Astrocyte (in vitro differentiated cells and primary cell): ENCODE measurements at places on chromosomes 13 and 19. TPM values are rescaled to one million over a fixed set of nuclear protein-coding genes. Genes with fewer than 3 reads are reported as not detected.
A peak's percentile ranks its signal among the peaks of the same experiment; 100 is the strongest.

GRCh38 chr19:1210227-1210538 is 4.6 kb downstream of the STK11 start:
- no peaks in the 10 kb centered on the region for H3K36me3 ChIP-seq
- DNase-seq: no peak
- no peaks in the 10 kb centered on the region for H3K27me3 ChIP-seq
- no peak overlapping the region for H3K4me3 ChIP-seq
- no peak overlapping the region for H3K27ac ChIP-seq

DNA sequence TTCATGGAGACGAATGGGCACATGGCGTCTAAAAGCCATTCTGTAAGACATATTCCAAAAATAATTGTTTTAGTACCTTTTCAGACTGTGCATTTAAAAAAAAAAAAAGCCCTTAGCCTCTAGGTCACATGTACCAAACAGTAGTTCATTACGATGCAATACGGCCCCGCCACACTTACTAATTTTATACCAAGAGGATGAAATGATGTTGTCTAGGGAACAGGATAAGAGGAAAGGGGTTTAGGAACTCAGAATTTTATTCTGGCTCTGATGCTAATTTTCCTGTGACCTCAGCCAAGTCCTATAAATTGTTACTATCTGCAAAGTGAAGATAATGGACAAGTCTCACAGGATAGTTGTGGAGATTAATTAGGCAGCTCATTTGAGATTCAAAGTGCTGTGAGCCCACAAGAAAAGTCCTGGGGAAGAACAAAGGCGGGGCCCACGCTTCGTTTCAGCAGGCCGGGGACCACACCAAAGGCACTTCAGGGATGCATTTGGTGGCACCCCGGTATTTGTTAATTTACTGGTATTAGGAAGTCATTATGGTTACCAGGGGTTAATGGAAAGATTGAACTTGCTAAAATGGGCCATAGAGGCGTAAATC is 511.1 kb downstream of the IRS2 start:
- peak overlapping the region; percentile 71 for H3K27ac ChIP-seq
- H3K4me3 ChIP-seq: no peak overlapping the region
- H3K36me3 ChIP-seq: no peaks in the 10 kb centered on the region

GRCh38 chr13:28544026-28544425 is 49.1 kb upstream of the FLT1 start:
- DNase-seq: no peak
- H3K27me3 ChIP-seq: no peaks in the 10 kb centered on the region
- no peaks in the 10 kb centered on the region for H3K36me3 ChIP-seq
- no peak overlapping the region for H3K27ac ChIP-seq

DNA sequence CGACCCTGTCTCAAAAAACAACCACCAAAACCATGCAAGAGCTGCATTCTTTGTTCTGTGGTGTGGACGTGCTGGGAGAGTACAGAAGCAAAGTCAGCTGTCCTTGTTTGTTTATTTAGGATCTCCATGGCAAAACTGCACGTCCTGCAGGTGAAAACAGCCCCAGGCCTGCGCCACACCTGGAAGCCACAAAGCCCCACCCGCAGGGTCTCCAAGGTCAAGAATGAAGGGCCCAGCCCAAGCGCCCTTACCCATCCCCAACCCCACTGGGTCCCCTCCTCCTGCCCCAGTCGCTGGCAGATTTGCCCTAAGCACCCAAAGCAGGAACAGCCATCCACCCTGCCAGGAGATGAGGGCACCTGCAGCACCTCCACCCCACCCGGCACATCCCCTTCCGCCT is 10.5 kb downstream of the MBD3 start:
- H3K4me3 ChIP-seq: no peak overlapping the region
- H3K27me3 ChIP-seq: no peaks in the 10 kb centered on the region
- no peaks in the 10 kb centered on the region for H3K4me1 ChIP-seq
- no peak overlapping the region for H3K27ac ChIP-seq
- H3K36me3 ChIP-seq: peaks cover 8% of the 10 kb centered on the region

The CHAF1A gene
- total RNA-seq: 7.2 and 8.5 TPM in 2 replicates

DNA sequence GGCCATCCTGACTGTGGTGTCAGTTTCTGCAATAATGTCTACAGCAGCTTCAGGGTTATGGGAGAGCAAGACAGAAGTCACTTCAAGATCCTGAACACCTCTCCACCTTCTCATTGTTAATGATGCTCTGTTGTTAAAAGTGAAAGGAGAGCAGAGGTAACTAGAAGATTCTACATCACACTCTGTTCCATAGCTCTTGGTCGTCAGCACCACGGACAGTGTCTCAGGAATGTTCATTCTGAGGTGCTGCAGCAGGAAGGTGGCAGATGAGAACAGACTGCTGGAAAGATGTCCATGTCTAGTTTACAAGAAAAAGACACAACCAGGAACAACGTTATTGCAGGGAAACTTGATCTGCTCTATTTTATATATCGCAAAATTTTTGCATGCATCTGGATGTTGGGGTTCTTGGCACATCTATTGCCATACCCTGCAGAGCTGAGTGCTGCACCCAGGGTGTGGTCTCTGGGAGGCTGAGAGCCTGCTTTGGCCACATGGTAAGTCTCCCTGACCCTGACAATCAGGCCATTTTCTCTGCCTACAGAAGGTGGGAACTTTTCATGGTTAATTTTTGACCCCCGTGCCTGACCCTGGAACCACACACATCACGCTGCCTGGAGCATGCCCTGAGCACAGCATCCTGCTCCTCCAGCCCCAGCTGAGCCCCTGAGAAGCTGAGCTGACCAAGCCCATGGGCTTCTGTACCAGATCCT is 12.7 kb downstream of the CEACAM21 start:
- no peak overlapping the region for H3K4me3 ChIP-seq
- H3K27me3 ChIP-seq: no peaks in the 10 kb centered on the region
- no peaks in the 10 kb centered on the region for H3K36me3 ChIP-seq
- peak; percentile 10 for DNase-seq
- no peak overlapping the region for H3K27ac ChIP-seq

The ATXN8OS gene
- not detected in 2 replicates for total RNA-seq
